ENCODE measurements at places on chromosomes 2 and 18. TPM values are rescaled to one million over a fixed set of nuclear protein-coding genes. Genes with fewer than 3 reads are reported as not detected.

TMEM150A gene
- 25.7 TPM for total RNA-seq

KCNE4 gene
- total RNA-seq, result 54.6 TPM

TBR1 gene
- total RNA-seq, result not detected

ATIC gene
- 19.4 TPM for total RNA-seq

SH3RF3 gene
- 2.1 TPM for total RNA-seq

CXCR1 gene
- total RNA-seq, result not detected

DYNAP gene
- total RNA-seq, result not detected

GRHL1 gene
- 10.9 TPM for total RNA-seq

CCDC141 gene
- total RNA-seq, result 5.0 TPM

MTLN gene
- 42.1 TPM for total RNA-seq

LOXHD1 gene
- total RNA-seq, result not detected

ACVR1C gene
- 2.4 TPM for total RNA-seq

GREB1 gene
- 4.0 TPM for total RNA-seq

ALPI gene
- 3.9 TPM for total RNA-seq

SFT2D3 gene
- total RNA-seq, result 10.2 TPM

CBLN2 gene
- total RNA-seq, result 1.1 TPM

ARHGEF4 gene
- total RNA-seq, result 17.8 TPM

RFTN2 gene
- total RNA-seq, result 8.7 TPM

COQ10B gene
- total RNA-seq, result 44.4 TPM

EFR3B gene
- total RNA-seq, result 2.7 TPM

DQX1 gene
- total RNA-seq, result 1.2 TPM

AFG3L2 gene
- 60.2 TPM for total RNA-seq

CLK1 gene
- total RNA-seq, result 98.4 TPM

ATP6V1B1 gene
- total RNA-seq, result 0.84 TPM

PLEK gene
- 0.93 TPM for total RNA-seq

SPRED2 gene
- total RNA-seq, result 11.8 TPM

TANC1 gene
- 18.5 TPM for total RNA-seq

ZNF519 gene
- total RNA-seq, result 4.3 TPM

IL36A gene
- not detected for total RNA-seq

MPP4 gene
- 0.77 TPM for total RNA-seq

NYAP2 gene
- total RNA-seq, result 1.0 TPM

AQP12B gene
- 0.04 TPM for total RNA-seq

COL4A4 gene
- 1.7 TPM for total RNA-seq

CARF gene
- 13.7 TPM for total RNA-seq

Measured in hepatocyte (in vitro differentiated cells).